Left cardiac atrium (tissue), 4 donors: ENCODE measurements at places on chromosomes 4 and X. TPM values are rescaled to one million over a fixed set of nuclear protein-coding genes. Genes with fewer than 3 reads are reported as not detected.

GRCh38 chr4:85448906-85449890 is 25.8 kb upstream of the ARHGAP24 start:
- no peak for DNase-seq

- no peak for DNase-seq
Observed at GRCh38 chr4:81137446-81137845, 77.6 kb downstream of the PRKG2 start.

- no peak for DNase-seq
Observed at GRCh38 chrX:11113731-11114130, 2.6 kb downstream of the HCCS start.

- no peak for DNase-seq
Observed at GRCh38 chr4:173547889-173548288, 17.9 kb upstream of the HAND2 start.

DNA sequence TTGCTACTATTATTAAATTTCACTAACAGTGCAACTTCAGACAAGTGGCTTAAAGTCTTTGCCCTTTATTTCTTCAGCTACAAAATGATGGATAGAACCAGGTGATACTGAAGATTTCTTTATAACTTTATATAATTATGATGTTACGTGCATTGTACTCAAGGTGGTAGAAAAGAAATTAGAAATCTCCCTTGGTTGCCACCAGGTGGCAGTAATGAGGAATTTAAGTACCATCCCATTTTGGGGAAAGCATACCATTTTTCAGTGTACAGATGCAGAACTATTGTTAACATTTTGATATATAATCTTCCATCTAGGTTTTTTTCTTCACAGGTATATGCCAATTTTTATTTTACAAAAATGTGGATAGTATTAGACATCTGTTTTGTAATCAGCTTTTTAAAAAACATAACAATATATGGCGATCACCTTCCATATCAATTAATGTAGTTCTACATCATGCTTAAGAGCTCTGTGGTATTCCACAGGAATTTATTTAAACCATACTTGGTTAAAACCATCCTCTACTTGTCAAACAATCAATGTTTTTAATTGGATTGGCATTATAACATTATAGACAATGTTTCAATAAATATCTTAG is 37.7 kb upstream of the RAB33B start:
- DNase-seq, result no peak

GRCh38 chr4:5712517-5712916 is 1.5 kb downstream of the EVC start:
- no peak for DNase-seq

DNA sequence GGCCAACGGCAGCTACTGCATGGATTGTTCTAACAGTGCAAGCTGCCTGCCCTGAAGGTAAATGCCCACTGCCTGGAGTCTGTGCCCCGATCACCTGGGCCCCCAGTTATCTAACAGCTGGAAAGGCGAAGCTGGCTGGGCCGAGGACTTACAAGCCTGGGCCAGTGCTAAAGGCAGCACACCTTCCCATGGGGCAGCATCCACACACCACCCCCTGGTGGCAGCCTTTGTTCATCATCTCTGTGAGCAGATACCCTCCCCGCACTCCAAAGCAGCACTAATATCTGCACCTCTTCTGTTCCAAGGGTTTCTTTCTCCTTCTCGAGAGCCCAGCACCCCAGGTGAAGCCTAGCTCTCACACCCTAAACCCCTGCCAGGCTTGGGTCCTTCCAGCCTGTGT is 7.6 kb downstream of the SLC2A9 start:
- DNase-seq, result peak; percentile 51

GRCh38 chr4:108556166-108556565 is 64.2 kb upstream of the RPL34 start:
- DNase-seq, result no peak

TLL1 gene
- 2.4 TPM for total RNA-seq

GPRASP1 gene
- total RNA-seq, result 10.1 TPM

HS6ST2 gene
- 0.06 TPM for total RNA-seq

FATE1 gene
- not detected for total RNA-seq

UVSSA gene
- total RNA-seq, result 8.4 TPM

REPS2 gene
- total RNA-seq, result 10.5 TPM

GABRB1 gene
- total RNA-seq, result 4.4 TPM

MAGEC2 gene
- total RNA-seq, result not detected

IRS4 gene
- not detected for total RNA-seq

SYNPO2 gene
- 67.6 TPM for total RNA-seq

IL21 gene
- not detected for total RNA-seq
